Right atrium auricular region (tissue), 2 donors: ENCODE measurements at places on chromosomes 6 and 20. TPM values are rescaled to one million over a fixed set of nuclear protein-coding genes. Genes with fewer than 3 reads are reported as not detected.

Gene DSE
- total RNA-seq: 31.7 TPM

Gene LKAAEAR1
- not detected for total RNA-seq

Gene CRISP2
- total RNA-seq: not detected

Gene MCHR2
- not detected for total RNA-seq

Gene VSTM2L
- total RNA-seq: 303 TPM

Gene CAP2
- total RNA-seq: 59.9 TPM

Gene FKBP1C
- total RNA-seq: not detected

Gene XKR7
- total RNA-seq: not detected

Gene BPIFB2
- not detected for total RNA-seq

Gene RAET1L
- total RNA-seq: not detected

Gene CCND3
- 78.7 TPM for total RNA-seq

Gene SMIM26
- total RNA-seq: 165 TPM

Gene CCN5
- 118 TPM for total RNA-seq

Gene RNF182
- 0.83 TPM for total RNA-seq

Gene PLTP
- 53.6 TPM for total RNA-seq

Gene SLC25A27
- 7.5 TPM for total RNA-seq

Gene TMEM74B
- 0.83 TPM for total RNA-seq

Gene ENPP1
- total RNA-seq: 3.4 TPM

Gene ZKSCAN8
- 10.4 TPM for total RNA-seq

Gene SLC13A3
- total RNA-seq: 1.5 TPM

Gene LPA
- total RNA-seq: not detected

Gene POU3F2
- total RNA-seq: not detected

Gene GSTA3
- not detected for total RNA-seq

Gene SLC22A16
- total RNA-seq: not detected

Gene TENT5A
- total RNA-seq: 22.0 TPM

Gene C6orf163
- 1.5 TPM for total RNA-seq

Gene LPIN3
- 9.7 TPM for total RNA-seq

Gene HLA-DQB1
- 1.8 TPM for total RNA-seq

Gene HAO1
- not detected for total RNA-seq

Gene CTAGE9
- not detected for total RNA-seq

Gene TP53TG5
- not detected for total RNA-seq

Gene SAMD3
- 0.67 TPM for total RNA-seq

Gene EYA2
- total RNA-seq: 0.30 TPM

Gene PLAGL2
- 8.1 TPM for total RNA-seq

Gene TFAP2C
- total RNA-seq: 0.37 TPM

Gene PRDM13
- total RNA-seq: not detected

Gene DEFB124
- total RNA-seq: not detected

Gene PHIP
- total RNA-seq: 15.3 TPM

Gene FAM209B
- total RNA-seq: not detected

Gene TBC1D7
- total RNA-seq: 15.0 TPM

Gene SH3BGRL2
- 9.6 TPM for total RNA-seq

Gene FAM120B
- 14.7 TPM for total RNA-seq

Gene MEI4
- total RNA-seq: 1.4 TPM

Gene ADGRF5
- total RNA-seq: 59.4 TPM

Gene PTCRA
- total RNA-seq: not detected

Gene C6orf132
- total RNA-seq: 2.8 TPM

Gene RAD21L1
- not detected for total RNA-seq

Gene TGM3
- total RNA-seq: not detected

Gene TCP11
- total RNA-seq: not detected

Gene OLIG3
- total RNA-seq: not detected

Gene OR12D3
- total RNA-seq: not detected
